ENCODE measurements at places on chromosomes 6 and 20.

GRCh38 chr6:53878808-53879207 is 84.0 kb downstream of the LRRC1 start:
- no peak for DNase-seq

- DNase-seq, result peak; percentile 23
Measured at GRCh38 chr6:29011276-29011734, 6.2 kb upstream of the ZNF311 start.

- no peak for DNase-seq
Measured at GRCh38 chr20:31863296-31864085, 6.8 kb downstream of the DUSP15 start.

- no peak for DNase-seq
Measured at GRCh38 chr20:4068708-4069107, 53.4 kb upstream of the RNF24 start.

DNA sequence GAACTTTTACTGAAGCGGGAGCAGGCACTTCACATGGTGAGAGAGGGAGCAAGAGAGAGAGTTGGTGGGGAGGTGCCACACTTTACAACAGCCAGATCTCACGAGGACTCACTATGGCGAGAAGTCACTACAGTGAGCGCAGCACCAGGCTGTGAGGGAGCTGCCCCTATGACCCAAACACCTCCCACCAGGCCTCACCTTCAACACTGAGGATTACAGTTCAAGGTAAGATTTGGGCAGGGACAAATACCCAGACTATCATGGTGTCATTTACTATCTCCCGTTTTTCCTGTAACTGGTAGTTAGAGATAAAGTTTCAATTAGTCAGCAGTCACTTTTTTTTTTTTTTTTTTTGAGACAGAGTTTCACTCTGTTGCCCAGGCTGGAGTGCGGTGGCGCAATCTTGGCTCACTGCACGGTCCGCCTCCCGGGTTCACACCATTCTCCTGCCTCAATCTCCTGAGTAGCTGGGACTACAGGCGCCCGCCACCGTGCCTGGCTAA is 7.8 kb downstream of the RBCK1 start:
- DNase-seq, result no peak

DNA sequence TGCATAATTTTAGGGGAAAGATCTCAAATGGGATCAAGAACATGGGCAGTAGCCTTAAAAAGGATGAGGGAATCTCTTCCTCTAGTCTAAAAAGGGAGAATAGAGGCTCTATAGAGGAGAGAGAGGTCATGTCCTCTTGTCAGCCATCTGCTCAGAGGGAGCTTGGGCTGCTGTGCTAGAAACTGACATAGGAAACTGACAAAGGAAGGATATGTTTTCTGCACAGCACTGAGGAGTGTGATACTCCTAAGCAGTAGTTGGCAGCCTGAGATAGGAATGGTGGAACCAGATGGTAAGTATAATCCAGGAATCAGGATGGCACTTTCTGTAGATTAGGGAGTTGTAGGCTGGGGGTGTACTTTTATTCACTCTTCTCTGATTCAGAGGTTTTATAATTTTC is 59.2 kb downstream of the PTPRA start:
- DNase-seq, result no peak

- DNase-seq, result no peak
Measured at GRCh38 chr6:82216549-82216948, 31.0 kb downstream of the IBTK start.

GRCh38 chr6:37617073-37617472 is 80.6 kb downstream of the MDGA1 start:
- no peak for DNase-seq

GRCh38 chr6:94177429-94177828 is 758.1 kb upstream of the EPHA7 start:
- DNase-seq, result no peak

DNA sequence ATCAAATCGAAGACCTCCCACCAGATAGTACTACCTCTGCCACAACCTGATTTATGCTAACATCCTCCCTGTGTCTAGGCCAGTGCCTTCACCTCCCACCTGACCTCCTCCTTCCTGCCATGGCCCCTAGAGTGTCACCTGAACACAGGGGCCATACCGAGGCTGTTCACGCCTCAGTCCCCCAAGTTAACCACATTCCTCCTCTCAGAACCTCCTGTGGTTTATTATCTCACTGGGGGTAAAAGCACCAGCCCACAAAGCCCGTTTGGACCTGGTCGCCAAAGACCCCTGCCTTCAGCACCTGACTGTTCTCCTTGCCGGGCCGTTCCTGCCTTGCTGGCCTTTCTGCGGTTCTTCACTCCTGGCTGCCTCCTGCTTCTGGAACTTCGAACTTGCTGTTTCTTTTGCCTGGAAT is 13.7 kb downstream of the MAS1 start:
- no peak for DNase-seq

DNA sequence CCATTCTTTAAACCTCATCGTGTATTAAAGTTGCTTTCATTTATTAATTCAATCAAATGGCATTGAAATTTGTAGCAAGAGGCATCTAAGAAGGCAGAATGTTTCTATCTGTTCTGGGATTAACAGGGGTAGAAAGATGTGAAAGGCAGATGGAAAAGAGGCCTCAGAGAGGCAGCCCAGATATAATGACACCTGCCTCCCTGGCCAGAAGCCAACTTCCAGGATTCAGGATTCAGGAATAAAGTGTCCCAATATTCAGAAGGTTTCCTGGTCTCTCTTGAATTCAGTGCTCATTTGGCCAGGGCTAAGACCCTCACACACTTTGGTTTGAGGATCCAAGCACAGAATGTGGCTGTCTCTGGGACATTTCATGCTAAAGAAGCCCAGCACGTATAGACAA is 39.9 kb downstream of the HLA-B start:
- DNase-seq, result no peak

- no peak for DNase-seq
Measured at GRCh38 chr20:23205611-23206041, 119.5 kb upstream of the CD93 start.

- DNase-seq, result no peak
Measured at GRCh38 chr6:24620637-24621036, 25.4 kb downstream of the KIAA0319 start.

DNA sequence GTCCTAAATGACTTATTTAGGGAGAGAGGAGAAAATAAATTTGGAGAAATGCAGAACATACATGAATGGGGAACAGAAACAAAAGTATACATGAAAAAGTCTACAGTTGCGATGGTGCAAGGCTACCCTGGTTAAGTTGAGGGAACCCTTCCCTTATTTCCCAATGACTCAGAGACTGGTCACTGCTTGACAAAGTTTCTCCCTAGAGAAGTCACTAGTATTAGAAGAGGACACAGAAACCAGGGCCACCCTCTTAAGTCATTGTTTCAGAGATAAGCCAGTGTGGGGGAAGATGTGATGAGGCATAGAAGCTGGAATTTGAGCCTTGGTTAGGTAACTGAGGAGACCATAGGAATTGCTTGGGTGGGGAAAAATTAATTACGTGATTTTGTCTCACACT is 24.4 kb upstream of the EDN1 start:
- DNase-seq, result no peak

DNA sequence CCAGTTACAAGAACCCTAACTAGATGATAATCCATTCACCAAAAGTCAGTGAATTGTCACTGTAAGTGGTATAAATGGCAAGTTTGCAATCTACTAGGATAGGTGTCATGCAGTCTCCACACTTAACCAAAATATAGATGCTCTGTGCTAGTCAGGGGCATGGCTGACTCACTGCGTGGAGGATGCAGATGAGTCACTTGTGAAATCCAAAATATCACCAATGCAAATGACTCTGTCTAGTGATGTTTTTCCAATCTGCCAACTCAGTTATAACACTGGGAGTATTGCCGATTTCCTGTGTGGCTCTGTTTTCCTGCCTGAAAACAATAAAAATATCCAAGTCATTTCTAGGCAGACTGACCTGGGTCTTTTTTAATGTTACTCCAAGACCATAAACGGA is 47.8 kb upstream of the NRSN1 start:
- no peak for DNase-seq

DNA sequence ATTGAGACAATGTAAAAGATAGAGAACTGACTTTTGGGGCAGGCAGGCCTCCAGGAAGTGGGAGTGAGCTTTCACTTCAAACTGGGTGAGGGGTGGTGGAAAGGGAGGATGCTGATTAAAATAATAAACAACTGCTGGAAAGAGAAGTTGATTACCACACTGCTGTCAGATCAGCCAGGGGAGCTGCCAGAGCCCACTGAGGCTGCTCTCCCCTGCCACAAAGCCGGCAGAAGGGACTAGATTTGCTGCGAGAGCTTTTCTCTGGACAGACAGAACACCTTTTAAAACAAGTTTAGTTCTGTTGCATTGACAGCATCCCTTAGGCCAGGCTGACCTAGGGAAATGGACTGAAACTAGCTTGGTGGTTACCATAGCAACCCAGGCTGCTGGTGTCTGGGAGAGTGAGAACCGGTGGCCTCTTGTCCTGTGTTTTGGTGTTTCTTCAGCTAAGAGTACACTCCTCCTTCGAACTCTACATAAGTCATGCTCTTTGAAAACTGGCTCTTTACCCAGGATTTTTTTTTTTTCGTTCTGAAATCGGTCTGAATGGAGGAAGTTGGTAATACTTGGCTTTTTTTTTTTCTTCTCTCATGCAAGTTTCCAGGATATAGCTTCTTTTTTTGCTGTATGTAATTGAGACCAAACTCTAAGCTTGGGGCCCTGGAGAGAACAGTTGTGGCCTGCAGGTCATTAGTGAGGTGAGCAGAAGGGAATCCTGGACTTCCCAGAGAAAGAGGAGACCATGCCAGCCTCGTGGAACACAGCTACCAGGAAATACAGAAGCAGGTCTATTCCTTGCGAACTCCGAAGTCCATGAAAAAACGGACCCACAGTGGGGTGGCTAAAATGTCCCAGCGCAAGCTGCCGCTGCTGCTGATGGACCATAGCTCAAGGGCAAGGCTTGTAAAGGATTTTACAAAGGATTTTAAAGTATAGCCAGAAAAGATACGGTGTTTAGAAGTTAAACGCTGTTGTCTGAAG is 374.4 kb downstream of the UTRN start:
- DNase-seq, result no peak

- DNase-seq, result no peak
Measured at GRCh38 chr20:33814238-33814712, 3.1 kb downstream of the CHMP4B start.

DNA sequence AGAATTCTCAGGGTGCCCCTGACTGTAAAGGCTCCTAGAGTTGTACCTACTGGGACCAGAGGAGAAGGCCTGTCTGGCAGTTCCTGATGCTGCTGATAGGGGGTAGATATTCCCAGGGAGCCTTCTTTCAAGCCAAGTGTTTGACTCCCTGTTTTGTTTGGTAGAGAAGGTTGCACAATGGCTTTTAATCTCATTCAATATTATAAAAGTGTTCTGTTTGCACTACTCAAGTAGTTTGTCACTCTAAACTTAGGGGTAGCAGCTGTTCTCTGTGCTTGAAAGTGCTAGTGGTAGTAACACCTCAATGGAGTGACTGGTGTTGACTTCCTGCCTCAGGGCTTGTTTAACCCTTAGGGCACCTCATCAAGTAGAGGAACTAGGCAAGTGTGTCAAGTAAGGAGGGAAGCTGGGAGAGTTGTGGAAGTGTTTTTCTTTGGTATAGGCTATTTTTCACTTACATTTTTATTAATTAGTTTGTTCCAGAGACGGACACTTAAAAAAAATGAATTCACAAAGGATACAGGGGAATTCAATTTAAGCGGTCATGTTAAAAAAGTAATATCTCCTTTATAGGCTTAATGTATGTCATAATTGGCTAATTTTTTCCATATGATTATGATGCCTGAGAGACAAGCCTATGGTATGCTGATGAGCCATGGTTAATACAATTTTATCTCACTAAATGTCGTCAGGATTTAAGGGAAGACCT is 38.1 kb downstream of the BICRAL start:
- DNase-seq, result no peak

DNA sequence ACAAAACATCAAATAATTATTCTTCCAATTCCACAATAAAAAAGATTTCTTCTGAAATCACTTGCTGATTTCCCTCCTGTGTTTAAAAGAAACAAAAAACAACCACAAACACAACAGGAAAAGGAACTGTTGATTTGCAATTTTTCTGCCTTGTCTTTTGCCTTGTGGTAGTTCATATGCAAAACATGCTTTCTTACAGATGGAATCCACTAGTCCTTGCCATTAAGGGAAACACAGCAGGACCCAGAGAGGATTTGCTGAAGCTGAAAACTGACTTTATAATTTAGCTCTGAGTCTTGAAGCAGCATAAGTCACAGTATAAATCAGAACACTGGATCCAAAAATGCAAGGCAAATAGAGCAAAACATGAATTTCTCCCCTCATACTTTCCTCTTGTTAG is 328.8 kb downstream of the PHF3 start:
- DNase-seq, result no peak

DNA sequence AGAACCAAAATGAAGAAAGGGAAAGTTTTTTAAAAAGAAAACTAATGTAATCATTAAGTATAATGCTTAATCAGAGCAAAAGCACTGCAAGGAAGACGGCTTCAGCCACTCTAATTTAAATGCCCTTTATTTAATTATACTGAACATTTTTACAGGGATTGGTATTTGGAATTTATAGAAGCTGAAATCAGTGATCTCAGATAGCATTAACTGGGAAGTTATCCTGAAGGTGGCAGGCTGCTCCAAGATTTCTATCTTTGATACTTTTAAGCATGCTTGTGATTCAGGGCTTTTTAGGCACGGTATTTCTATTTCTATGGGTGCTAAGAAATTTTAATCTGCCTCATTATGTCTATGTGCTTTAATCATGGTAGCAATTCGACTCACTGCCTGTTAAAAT is 1.3 kb upstream of the NDUFAF4 start:
- no peak for DNase-seq

DNA sequence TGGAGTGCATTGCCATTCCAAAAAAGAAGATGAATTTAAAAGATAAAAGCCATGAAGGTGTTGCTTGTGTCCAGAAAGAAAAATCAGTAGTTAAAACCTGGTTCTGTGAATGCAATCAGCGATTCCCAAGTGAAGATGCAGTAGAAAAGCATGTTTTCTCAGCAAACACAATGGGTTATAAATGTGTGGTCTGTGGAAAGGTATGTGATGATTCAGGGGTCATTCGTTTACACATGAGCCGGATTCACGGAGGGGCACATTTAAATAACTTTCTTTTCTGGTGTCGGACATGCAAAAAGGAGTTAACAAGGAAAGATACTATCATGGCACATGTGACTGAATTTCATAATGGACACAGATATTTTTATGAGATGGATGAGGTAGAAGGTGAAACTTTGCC is 24.7 kb upstream of the BAG2 start:
- DNase-seq, result no peak

- no peak for DNase-seq
Measured at GRCh38 chr6:24848461-24848860, 49.7 kb upstream of the ARMH2 start.

DNA sequence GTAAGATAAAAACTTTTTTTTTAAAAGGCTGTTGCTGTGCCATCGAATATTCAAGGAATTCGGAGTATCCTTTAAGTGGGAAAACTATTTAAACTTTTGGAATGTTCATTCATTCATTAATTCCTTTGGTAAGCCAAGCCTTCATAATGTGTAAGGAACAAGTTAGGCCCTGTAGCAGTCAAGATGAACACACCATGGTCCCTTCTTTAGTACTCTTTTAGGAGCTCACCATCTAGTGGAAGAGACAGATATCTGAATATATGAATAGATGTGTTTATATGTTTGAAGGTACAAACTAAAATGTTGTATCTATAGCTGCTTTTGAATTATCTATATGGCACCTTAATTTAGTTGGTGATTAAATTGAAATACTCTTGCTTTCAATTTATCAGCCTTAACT is 5.8 kb downstream of the SPO11 start:
- DNase-seq, result no peak

- no peak for DNase-seq
Measured at GRCh38 chr6:160239929-160240690, 18.5 kb downstream of the SLC22A2 start.

GRCh38 chr6:166456395-166457156 is 73.8 kb upstream of the MPC1 start:
- no peak for DNase-seq
